Ureter (tissue), 1 donor: ENCODE measurements at places on chromosomes 2 and 18. TPM values are rescaled to one million over a fixed set of nuclear protein-coding genes. Genes with fewer than 3 reads are reported as not detected.

HOXD10 gene
- total RNA-seq: 4.4 TPM

DNA sequence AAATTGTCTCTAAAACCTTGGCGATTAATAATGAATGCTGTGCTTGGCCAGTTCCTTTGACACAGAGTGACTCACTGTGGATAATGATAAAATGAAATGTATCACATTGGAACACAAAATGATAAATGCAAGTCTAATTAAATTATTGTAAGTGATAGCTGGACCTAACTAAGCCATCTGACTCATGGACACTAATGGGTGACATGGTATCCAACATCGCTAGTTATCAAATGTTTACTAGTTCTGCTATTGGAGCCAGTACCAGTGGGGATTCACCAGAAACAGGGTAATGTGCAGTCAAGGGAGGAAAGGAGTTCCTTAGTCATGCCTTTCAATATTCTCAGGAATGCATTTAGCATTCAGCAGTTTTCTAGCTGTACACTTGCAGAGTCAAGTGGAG is 736.3 kb upstream of the ACVR2A start:
- no peak for DNase-seq

- DNase-seq: no peak
Observed at GRCh38 chr18:77146249-77147080, 13.9 kb upstream of the MBP start.

DNA sequence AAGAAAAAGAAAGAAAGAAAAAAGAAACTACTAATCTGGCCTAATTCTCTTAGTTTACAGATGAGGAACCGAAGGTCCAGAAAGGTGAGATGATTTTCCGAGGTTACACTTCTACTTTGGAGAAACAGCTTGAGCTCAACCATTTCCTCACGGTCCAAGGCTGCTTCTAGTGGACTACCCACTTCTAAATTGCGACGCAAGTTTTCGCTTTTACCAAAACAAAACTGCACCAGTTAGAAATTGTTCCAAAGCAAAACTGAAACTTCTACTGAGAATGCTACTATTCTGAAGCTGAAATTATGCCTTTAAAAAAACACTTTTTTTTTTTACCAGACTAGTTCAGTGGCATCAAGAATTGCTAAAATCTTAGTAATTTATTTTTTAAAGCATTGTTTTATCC is 101.6 kb downstream of the INO80D start:
- no peak for DNase-seq

DNA sequence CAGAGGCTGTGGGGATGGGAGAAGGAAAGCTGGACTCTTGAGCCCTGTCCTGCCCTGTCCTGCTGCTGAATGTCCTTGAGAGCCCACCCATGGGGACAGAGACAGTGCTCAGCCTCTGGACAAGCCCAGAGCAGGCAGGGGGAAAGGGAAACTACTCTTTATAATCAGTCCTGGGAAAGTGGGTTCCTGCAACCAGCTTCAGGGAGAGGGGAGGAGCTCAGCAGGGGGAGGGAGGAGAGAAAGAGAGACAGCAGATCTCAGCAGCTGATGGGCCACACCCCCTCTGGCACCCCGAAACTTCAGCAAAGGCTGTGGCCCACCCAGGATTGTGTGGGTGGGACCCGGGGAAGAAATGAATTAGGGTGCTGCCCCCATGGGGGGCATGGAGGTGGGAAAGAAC is 11.6 kb downstream of the ECEL1 start:
- DNase-seq: no peak

- no peak for DNase-seq
Observed at GRCh38 chr2:158970241-158970751, 1.9 kb downstream of the TANC1 start.

DNA sequence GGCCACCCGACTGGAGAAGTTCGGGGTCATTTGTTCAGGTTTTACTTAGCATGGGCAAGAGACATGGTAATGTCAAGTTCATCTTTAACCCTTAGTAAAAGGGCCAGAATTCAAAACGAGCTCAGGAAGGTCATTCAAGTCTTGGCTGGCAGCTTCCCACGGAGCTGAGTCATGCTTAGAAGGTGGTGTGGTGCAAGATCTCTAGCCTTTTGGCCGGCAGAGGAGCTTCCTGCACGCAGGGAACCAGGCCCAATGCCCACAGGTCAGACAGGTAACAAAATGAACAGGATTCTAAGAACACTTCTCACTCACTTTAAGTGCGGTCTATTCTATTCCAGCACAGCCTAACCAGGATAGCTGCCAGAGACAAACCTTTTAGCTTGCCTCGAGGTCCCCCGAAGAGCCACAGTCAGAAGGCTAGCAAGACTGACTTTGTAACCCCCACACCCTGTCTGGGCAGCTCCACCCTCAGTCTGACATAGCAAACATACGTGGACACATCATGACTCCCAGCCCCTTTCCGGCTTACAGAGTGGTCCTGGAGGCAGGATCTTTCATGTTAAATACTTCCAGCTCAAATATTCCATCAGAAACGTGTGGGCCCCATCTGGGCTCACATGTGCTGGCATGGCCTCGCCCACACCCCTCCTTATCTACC is 292.7 kb downstream of the BCL11A start:
- DNase-seq: no peak

SDC1 gene
- 480 TPM for total RNA-seq

DNA sequence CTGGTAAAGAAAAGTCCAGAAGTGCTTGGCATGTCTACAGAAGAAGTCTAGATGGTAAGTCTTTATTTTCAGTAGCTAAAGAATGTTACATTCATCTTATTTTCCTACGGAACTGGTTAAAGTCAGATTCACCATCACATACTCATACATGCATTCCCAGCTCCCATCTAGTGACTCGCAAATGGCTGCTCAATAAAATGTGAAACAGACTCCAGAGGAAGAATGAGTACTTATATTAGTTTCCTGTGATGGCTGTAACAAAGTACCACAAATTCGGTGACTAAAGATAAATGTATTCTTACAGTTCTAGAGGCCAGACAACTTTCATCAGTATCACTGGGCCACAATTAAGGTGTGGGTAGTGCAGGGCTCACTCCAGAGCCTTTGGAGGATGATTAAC is 797.2 kb downstream of the SATB2 start:
- DNase-seq: no peak

GRCh38 chr18:68855491-68855890 is 57.6 kb downstream of the CCDC102B start:
- DNase-seq: no peak

STEAP3 gene
- total RNA-seq: 40.7 TPM
